ENCODE measurements at places on chromosomes 4 and X.

GRCh38 chrX:16511796-16512776 is 137.9 kb upstream of the S100G start:
- no peak for DNase-seq

- DNase-seq: no peak
Measured at GRCh38 chr4:155822572-155822971, 43.5 kb downstream of the ASIC5 start.

GRCh38 chrX:24990535-24990934 is 25.2 kb downstream of the ARX start:
- no peak for DNase-seq

DNA sequence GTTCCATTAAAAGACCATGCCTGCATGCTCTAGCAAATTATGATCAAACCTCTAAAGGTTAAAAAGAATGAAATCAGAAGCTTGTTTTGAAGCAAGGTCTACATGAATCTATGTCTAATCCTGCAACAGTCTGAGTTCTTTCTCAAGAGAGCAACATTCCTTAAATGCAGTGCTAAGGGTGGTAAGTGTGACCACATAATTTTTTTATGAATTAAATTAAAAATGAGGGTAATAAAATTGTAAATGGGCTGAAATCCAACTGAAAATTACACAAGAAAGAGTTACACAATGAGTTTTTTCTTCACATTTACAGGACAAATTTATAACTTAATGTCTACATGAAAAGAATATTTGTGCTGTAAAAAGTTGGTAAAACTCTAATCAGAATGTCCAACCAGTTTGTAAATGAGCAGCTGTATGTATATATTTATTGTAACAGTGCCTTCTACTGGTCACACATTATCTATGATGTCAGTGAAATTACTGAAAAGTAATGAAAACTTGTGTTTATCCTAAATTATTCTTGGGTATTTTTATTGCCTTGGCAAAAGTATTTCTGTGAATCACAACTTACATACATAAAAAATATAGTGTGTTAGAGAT is 336.3 kb upstream of the PITX2 start:
- DNase-seq: no peak

Measured in Daoy (cell line).